ENCODE measurements at places on chromosomes 1 and 21.

DNA sequence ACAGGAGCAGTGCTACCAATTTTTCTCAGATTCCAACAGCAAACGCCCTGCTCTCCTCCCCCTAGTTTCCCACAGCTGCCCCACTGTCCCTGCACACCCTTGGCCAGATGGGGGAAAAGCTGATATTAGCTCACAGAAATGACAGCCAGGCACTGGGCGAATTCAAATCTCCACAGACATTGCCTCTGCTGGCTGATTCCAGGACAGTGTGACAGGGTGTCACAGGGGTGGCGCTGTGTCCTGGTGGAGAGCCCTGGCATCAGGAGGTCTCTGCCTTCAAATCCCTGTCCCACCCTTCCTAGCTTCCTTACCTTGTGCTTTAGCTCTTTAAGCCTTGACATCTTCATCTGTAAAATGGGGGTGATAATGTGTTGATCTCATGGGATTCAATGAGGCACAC is 10.4 kb downstream of the OLIG1 start:
- DNase-seq: no peak

DNA sequence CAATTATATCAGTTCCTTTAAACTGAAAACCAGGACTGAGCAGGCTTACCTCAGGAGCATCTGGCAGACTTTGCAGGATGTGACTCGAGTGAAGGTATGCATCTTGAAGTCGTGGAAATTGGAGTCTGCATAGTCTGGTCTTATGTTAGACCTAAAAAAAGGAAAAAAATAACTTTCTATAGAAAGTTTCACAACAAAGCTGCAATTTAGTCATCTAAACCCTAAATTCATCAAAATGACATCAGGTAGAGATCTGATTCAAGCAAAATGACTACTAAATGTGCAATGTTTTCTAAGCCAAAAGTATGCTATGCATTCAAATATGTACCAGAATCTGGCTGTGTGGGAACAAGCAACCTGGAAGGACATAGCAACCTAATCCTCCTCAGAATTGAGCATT is 260.1 kb downstream of the VAV3 start:
- DNase-seq: no peak

- DNase-seq: no peak
Observed at GRCh38 chr21:44503901-44504399, 36.0 kb downstream of the KRTAP10-1 start.

- DNase-seq: no peak
Observed at GRCh38 chr1:216293683-216294082, 129.6 kb downstream of the USH2A start.

- DNase-seq: no peak
Observed at GRCh38 chr1:95625224-95625623, 391.2 kb downstream of the RWDD3 start.

GRCh38 chr1:87880098-87880760 is 551.5 kb downstream of the LMO4 start:
- DNase-seq: no peak

GRCh38 chr1:91753878-91754277 is 132.1 kb downstream of the TGFBR3 start:
- DNase-seq: no peak

DNA sequence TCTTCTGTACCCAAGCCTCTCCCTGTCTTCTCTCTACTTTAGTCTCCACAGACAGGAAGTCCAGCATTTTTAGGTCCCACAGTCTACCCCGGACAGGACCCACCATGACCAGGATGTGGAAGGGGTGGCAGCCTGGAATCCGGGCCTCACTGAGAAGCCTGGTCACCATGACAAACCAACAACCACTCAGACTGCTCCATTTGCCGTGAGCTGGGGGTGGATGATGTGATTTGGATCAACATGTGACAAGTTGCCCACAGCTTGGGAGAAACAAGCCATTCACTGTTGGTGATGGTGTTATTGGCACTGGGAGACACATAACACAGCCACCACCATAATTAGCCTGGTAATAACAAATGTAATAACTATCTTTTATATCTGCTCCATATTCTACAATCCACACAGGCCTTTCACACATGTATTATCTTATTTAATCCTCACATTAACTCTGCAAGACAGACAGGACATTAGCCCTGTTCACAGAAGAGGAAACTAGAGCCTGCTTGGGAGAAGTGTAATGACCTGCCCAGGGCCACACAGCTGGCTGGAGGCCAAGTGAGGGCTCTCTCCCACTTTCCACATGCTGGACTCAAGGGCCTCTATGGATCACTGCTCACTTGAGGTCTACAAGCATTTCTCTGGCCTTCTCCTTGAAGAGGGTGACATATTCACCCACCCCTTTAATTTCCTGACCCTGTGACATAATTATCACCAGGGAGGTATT is 22.9 kb downstream of the MEF2D start:
- no peak for DNase-seq

DNA sequence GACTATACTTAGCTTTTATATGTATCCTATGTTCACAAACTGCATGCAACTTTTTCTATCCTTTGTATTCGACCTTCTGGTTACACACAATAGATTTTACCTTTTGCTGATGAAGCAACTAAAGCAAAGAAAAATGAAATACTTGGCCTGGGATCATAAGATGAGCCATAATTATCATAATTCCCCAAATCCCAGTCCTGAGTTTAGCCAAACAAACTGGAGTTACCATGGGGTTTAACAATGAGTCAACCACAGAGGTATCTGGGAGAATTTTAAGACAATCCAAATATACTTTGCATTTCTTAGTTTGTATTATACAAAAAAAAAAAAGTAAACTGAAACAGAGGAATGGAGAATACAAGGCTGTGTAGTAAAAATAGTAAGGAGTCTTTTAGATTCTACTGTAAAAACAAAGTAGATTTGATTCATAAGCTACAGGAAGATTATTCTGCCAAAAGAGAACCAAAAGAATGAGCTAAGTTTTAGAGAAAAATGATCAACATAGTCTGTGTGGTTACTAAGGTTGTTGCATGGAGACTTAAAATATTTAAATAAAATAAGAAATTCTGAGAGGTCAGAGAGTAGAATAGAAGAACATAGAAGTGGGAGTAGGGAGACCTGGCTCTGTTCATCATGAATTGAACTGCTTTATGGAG is 60.4 kb upstream of the GORAB start:
- DNase-seq: no peak

GRCh38 chr1:15412175-15412800 is 2.6 kb downstream of the EFHD2 start:
- peak; percentile 71 for DNase-seq

GRCh38 chr1:192005976-192006375 is 152.3 kb upstream of the RGS18 start:
- DNase-seq: no peak

GRCh38 chr21:41703857-41704501 is 62.9 kb downstream of the RIPK4 start:
- DNase-seq: no peak

GRCh38 chr1:81113688-81114087 is 687.0 kb upstream of the ADGRL2 start:
- DNase-seq: no peak

DNA sequence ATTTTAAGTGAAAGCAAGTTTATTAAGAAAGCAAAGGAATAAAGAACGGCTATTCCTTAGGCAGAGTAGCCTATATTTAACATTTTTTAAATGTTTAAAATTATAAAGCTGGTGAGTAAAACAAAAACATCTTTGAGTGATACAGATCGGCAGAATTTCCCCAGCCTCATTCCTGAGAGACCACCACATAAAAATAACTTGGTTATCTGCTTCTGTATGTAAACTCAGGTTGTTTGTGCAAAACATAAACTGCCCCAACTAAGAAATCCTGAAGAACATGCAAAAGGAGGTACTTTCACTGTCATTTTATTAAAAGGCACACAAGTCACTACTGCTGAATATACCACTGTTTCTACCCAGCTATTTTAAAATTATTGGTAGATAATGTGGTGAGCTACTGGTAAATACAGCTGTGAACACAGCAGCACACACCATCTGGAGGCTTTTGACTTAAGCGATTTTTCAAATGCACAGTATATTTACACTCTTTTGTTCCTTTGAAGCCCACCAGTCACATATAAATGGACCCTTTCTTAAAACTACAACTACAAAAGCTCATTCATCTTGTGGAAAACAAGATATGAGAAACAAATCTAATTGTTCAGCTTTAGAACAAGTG is 119.3 kb downstream of the RERE start:
- DNase-seq: no peak

DNA sequence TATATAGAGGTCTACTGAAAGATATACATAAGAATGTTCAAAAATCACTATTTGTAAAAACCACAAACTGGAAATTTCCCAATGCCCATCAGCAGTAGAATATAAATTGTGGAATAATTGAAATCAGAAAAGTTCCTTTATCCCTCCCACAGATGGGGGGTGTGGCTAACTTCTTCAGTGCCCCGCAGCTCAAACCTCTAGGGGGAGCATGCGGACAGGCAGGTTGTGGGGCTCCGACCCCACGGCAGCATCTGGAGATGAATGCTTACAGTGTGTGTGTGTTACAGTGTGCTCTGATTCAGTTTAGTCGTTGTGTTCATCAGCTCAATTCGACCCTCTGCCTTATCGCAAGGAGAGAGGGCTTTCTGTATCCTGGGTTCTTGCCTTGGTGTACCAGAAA is 262.1 kb upstream of the LRRC7 start:
- DNase-seq: no peak

DNA sequence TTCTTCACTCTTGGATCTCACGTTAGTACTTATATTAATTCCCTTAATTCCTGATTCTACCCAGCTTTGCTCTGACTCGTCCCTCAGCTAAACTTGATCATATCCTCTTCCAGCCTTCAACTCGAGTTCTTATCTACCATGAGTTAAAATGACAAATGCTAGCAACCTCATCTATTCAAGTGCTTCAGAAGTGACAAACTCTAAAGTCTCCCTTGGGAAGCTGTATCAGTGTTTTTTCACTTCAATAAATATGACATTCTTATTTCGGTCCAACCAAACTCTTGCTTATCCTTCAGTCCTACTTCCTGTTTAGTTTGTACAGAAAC is 75.3 kb downstream of the FOXJ3 start:
- DNase-seq: no peak

DNA sequence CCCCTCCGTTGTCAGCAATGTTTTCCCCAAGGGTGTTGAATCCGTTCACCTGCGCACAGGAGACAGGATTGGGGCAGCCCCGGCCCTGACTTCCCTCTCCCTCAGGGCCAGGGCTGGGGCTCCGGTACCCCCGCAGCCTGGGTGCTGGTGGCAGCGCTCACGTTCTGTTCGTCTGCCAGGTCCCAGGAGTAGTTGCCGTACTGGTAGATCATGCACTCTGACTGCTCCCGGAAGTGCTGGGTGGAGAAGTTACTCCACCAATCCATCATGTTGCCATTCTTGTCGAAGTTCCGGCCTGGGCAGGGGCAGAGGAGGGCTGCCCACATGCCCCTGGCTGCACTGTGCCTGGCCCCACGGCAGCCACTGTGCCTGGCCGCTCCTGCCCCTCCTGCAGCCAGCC is 6.1 kb downstream of the PRXL2B start:
- DNase-seq: no peak

- DNase-seq: no peak
Observed at GRCh38 chr21:39523399-39523798, 71.6 kb downstream of the SH3BGR start.

- DNase-seq: no peak
Observed at GRCh38 chr1:54153535-54154439, 987 bp upstream of the CDCP2 start.
